ENCODE measurements at places on chromosomes 11 and 22. TPM values are rescaled to one million over a fixed set of nuclear protein-coding genes. Genes with fewer than 3 reads are reported as not detected.

DNA sequence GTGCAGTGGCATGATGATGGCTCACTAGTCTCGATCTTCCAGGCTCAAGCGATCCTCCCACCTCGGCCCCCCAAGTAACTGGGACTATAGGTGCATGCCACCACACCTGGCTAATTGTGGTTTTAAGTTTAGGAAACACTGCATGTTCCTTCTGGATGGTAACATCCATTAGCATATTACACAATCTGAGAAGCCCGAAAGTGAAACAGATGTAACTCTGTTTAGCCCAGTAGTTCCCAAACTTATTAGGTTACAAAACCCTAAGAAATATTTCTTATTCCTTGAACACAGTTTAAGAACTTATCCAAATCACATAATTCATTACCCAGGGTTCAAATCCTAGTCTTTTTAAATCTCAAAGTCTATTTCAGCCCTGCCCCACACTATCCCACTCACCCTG lies 28.3 kb downstream of the POLDIP3 start:
- DNase-seq: no peak

GRCh38 chr11:134518616-134519389 lies 106.8 kb upstream of the B3GAT1 start:
- no peak for DNase-seq

Gene CRYBB2
- 1.5 TPM for total RNA-seq

DNA sequence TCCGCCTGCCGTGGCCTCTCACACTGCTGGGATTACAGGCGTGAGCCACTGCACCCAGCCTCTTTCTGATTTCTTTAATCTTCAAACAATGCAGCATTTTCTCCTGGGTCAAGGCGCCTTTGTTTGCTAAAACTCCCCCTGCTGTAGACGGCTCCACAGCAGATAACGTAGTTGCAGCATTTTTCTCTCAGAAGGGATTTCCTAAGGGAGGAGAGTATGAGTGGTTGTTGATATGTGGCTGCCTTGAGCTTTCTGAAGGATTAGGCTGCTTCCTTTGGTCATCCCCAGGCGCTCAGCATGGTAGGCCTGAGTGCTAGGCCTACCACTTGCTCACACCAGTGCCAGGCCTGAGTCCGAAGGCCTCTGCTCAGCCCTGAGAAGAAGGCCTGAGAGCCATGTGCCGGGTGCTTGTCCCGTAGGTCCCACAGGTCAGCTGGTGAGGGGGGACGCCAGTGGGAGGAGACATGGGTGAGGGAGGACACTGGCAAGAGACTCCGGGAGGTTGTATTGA lies 18.1 kb downstream of the SMARCB1 start:
- DNase-seq: no peak

- no peak for DNase-seq
Measured at GRCh38 chr22:26542831-26543230, 30.6 kb upstream of the TFIP11 start.

GRCh38 chr11:15276621-15277020 lies 161.9 kb downstream of the INSC start:
- DNase-seq: no peak

GRCh38 chr11:44942029-44942955 lies 8.4 kb downstream of the TP53I11 start:
- no peak for DNase-seq

Gene APOA5
- not detected for total RNA-seq

DNA sequence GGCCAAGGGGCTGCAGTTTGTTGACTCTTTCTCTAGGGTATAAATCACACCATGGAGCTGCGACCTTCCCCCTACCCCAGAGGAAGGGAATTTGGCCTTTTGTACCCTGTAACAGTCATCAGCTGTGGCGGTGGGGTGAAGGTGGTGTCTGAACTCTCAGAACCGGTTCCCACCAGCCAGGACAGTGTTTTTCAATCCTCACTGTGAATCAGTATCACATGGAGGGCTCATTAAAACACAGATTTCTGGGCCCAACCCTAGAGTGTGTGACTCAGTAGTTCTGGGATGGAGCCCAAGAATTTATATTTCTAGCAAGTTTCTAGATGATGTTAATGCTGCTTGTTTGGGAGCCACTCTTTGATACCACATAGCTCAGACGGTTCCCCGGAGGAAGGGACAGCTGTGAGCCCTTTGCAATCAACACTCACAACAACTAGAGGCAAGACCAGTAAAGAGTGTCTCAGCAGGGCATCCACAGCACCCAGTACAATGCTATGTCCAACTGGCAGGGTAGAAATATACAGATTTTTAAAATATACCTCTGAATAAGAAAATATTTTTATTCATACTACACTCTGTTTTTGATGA lies 43.9 kb upstream of the FAT3 start:
- DNase-seq: no peak

DNA sequence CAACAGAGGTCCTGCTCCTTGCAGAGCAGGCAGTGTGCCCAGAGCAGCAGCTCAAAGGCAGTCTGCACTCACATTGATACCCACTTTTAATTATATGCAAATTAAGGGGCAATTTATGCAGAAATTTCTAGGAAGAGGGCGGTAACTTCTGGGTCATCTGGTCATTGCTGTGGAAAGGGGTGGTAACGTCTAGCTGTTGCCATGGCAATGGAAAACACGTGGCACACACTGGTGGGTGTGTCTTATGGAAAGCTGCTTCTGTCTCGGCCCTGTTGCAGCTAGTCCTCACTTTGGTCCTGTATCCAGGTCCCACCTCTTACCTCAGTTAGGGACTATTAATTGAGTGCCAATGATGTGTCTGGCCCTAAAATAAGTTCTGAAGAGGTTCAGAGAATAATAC lies 36.8 kb downstream of the BARX2 start:
- DNase-seq: no peak

DNA sequence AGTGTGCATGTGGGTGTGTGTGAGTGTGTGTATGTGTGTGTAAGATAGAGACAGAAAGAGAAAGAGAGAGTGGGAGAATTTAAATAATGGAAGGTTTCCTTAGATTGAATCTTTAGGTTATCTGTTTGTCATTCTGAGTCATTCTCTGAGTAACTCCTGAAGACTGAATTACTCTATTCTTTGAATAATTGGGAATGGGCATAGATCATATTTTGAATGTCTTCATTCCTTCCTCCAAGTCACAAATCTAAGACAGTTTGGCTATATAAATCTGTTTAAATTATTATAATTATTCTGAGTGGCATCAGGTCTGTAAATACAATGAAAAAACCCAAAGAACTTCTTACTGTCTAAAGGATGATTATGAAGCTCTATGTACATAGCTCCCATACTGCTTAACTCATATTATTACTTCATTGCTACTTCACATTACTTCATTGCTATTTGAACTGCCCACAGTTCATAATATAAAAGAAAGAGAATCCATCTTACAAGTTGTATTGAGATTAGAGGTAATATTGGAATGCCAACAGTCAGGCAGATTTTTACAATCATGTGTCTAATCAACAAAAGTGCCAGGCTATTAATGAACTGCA lies 346.6 kb upstream of the CCDC179 start:
- DNase-seq: no peak

DNA sequence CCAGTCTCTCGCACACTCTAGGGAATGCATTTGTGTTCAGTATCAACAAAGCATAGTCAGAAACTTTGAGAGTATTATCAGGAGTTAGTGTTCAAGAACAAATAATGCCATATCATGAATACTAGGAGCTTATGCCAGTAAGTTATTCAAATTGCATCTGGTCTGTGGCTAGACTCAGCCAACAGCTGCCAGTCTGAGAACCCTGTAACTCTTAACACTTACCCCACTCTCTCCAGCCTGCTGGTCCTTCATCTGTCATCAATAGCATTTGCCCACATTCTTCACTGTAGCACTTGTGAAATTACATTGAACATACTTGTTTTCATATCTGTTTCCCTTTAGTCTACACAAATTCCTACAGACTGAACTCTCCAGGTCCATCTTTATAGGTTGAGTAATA lies 1157.5 kb upstream of the RAG2 start:
- no peak for DNase-seq
